ENCODE measurements at places on chromosomes 13 and 19. TPM values are rescaled to one million over a fixed set of nuclear protein-coding genes. Genes with fewer than 3 reads are reported as not detected.

Gene ZNF154
- not detected for total RNA-seq

Gene SYCN
- not detected for total RNA-seq

Gene PSPN
- 1.2 TPM for total RNA-seq

Gene KLK3
- total RNA-seq: not detected

Gene CYP4F12
- 0.53 TPM for total RNA-seq

Gene CBY2
- total RNA-seq: not detected

Gene PCSK4
- 0.98 TPM for total RNA-seq

Gene CDX2
- 0.94 TPM for total RNA-seq

Gene BEST2
- total RNA-seq: not detected

Gene DNASE2
- total RNA-seq: 47.9 TPM

Gene OR7D2
- total RNA-seq: not detected

Gene EMC10
- total RNA-seq: 44.9 TPM

Gene PBX4
- total RNA-seq: 6.6 TPM

Gene HCST
- not detected for total RNA-seq

Gene TUBB4A
- 0.60 TPM for total RNA-seq

Gene ATCAY
- not detected for total RNA-seq

Gene BLOC1S3
- total RNA-seq: 3.6 TPM

Gene URAD
- total RNA-seq: not detected

Gene USF2
- total RNA-seq: 160 TPM

Gene RNF113B
- 0.23 TPM for total RNA-seq

Gene SCN1B
- 5.4 TPM for total RNA-seq

Gene CLDN10
- not detected for total RNA-seq

Data from A375 (cell line).